Activated T-cell treated with anti-CD3 and anti-CD28 coated beads, Interleukin-2, amount 50 U/mL, for 72 hours (primary cell): ENCODE measurements at places on chromosomes 1 and 21. TPM values are rescaled to one million over a fixed set of nuclear protein-coding genes. Genes with fewer than 3 reads are reported as not detected.

The RORC gene
- 1.8 TPM for total RNA-seq

The NOS1AP gene
- total RNA-seq = 0.21 TPM

The CFAP107 gene
- not detected for total RNA-seq

The RIMS3 gene
- total RNA-seq = 8.8 TPM

The OR6N2 gene
- not detected for total RNA-seq

The SIM2 gene
- total RNA-seq = 1.9 TPM

The HS2ST1 gene
- total RNA-seq = 31.0 TPM

The FHAD1 gene
- total RNA-seq = 0.49 TPM

The OR2L2 gene
- 0.12 TPM for total RNA-seq

The DYRK3 gene
- total RNA-seq = 5.9 TPM

DNA sequence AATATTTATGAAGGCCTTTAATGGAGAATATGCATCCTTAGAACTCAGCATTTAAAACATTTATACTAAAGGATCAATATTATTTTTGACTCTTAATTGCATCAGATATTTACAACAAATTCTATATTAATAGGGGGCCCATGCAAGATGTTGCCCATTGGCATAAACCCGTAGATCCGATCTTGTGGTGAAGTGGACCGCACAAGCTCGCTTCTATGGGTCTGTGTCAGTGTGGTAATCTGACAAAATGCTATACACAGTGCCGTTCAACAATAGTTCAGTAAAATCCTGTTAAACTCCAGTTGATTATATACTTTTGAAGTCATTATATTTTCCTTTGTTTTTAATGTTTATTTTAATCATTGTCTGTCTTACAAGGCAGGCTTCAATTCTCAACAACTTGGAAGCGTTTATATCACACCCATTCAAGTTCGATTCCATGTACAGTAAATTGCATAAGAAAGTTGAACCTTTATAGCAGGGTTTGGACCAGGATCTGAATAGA lies 809.2 kb downstream of the USP25 start:
- DNase-seq = no peak

DNA sequence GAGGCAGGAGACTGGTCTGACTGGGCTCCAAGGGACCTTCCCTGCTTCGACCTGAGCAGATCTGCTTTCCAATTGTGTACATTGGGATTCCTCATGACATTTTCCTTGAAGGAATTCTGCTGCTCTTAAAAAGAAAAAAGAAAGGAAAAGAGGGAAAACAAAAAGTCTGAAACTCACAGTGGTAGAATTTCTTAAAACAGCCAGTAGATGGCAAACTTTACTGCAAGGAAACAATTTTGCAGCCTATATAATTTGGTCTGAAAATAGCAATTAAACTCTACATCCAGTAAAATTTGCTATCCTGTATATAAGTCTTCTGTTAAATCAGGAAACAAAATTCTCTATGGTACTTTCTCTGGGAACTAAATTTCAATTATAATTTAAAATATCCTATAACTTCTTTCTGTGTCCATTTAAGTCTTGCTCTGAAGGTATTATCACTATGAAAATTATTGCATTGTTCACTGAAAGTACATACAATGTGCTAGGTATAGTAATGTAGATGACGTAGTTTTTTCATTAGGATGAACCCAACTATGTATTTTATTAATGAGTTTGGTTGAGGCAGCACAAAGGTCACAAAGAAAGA lies 59.8 kb downstream of the CRB1 start:
- DNase-seq = no peak

- no peak for DNase-seq
Measured at GRCh38 chr21:45935628-45936027, 45.9 kb upstream of the COL6A1 start.

DNA sequence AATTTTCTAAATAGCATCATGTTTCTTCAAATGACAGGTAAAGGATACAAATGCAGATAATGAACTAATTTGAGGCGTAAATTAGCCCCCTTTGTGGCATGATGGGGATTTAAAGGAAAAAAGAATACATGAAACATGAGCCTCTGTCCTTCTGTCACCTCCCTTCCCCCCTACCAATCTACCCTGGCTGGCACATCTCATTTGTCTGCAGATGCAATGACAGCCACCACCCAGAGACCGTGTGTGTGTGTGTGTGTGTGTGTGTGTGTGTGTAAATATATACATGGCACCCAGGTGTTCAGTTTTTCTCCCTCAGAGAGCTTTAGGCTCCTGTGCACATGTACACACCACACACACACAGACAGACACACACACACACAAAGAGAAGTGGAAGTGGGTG lies 451.1 kb downstream of the RWDD3 start:
- DNase-seq = no peak

DNA sequence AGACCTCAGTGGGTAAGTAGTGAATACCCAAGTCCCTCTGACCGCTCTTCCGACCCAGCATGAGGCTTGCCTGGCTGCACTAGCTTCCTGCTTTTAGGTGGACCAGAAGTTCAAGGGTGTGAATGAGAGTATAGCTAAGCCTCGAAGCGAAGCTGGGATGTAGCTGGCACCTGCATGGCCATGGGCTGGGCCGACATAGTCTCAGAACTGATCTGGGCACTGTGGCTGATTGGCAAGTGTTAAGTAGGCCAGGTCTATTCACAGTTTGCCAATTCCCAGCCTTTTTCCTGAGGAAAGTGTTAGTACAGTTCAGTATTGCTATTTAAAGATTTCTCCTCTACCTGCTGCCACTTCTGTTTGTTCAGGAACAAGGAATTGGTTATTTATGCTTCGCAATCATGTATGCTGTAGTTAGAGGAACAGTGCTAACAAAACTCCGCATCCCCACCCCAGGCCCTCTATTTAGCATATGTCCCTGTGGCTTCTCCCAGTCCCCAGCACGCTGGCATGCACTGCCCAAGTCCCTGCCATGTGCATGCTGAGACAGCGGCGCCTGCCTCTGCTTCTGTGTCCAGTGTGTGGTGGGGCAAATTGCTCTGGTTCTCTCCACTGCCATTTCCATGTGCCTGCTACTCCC lies 16.3 kb downstream of the SPATA46 start:
- no peak for DNase-seq

DNA sequence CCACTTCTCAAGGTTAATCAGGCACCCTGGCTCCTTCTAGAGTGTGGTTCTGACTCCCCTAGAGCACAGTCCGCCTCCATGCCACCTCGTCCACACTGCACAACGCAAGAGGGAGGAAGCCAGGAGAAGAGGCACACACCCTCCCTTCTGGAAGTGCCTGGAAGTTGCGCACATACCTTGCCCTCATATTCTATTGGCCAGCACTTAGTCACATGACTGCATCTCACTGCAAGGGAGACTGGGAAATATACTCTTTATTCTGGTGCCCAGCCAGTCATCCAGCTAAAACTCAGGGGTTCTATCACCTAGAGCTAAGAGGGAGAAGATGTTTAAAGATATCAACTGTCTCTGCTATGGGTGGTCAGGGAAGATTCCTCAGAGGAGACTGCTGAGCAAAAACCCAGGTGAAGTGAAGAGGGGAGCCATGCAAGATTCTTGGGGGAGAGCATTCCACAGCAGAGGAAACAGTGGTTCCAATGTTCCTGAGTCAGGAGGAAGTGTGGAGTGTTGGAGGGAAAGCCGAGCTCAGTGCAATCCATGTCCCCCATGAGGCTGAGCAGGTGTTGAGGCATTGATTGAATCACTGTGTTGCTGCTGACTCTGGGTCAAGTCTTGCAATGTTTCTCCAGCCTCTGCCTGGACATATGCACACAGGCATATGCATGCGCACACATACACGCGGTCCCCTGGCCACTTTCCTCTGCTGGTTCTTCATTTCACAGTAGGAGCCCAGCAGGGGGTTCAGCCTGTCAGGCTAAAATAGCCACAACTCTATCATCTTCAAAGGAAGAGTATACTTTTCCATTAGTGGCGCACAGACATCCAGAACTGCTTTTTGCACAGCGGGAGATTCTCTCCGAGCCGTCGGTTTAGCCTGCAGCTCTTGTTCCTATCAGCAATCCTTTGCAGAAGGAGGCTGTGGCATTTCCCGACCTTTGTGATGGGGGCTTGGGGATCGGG lies 22.3 kb upstream of the KLHDC7A start:
- DNase-seq = no peak

DNA sequence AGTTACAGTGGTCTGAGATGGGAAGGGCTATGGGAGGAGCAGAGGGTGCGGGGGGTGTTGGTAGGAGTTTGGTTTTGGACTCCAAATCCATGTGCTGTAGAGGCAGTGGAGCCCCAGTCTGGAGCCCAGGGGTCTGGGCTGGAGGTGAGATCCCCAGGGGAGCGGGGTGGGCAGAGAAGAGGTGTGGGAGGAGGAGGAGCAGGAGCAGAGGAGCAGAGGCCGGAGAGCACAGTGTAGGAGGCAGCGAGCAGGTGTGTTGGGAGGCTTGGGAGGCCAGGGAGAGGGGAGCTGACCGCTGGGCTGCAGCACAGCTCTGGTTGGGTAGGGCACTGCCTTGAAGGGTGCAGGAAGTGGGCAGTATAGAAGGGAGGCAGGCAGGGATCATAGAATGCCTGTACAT lies 28.9 kb downstream of the LHX4 start:
- DNase-seq = no peak

DNA sequence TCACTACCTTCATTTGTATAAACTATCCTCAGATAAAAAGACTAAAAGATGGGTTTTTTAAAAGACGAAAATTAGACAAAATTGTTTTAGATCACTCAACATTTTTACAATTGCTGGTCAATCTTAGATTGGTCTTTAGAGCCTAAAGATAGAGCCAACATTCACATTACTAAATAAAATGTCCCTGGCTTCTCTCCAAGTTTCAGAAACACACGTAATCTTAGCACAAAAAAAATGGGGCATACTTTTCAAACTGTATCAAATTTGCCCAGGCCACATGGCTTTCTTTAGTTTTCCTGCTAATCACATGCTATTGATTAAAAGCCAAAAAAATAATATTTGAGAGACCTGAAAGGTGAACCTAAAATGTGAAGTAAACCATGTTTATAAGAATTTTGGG lies 288.1 kb downstream of the DPYD start:
- DNase-seq = no peak

DNA sequence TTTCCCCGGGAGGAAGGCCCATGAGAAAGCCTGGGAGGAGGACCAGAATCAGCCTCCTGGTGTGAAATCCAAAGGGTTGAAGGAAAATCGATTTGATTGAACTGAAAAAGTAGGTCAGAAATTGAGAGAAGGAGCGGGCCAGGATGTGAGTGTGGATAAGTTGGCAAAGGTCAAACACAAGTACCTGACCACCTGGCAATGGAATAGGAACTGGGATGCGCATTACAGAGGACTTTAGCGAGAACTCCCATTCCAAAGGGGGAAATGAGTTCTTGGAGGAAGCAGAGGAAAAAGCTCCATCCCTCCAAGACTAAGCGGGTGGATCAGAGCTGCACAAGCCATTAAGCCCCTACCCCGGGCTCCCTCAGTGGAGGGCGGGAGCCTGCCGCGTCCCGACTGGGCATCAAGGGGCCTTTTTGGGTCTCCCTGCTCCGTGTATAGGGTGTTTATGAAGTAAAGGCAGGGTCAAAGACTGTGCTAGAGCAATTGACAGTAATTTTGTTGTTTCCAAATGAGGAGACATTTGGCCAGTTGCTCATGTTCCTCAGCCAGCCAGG lies 56.4 kb downstream of the TGFB2 start:
- DNase-seq = no peak

- DNase-seq = no peak
Measured at GRCh38 chr21:42970946-42971653, 3.3 kb upstream of the PKNOX1 start.

DNA sequence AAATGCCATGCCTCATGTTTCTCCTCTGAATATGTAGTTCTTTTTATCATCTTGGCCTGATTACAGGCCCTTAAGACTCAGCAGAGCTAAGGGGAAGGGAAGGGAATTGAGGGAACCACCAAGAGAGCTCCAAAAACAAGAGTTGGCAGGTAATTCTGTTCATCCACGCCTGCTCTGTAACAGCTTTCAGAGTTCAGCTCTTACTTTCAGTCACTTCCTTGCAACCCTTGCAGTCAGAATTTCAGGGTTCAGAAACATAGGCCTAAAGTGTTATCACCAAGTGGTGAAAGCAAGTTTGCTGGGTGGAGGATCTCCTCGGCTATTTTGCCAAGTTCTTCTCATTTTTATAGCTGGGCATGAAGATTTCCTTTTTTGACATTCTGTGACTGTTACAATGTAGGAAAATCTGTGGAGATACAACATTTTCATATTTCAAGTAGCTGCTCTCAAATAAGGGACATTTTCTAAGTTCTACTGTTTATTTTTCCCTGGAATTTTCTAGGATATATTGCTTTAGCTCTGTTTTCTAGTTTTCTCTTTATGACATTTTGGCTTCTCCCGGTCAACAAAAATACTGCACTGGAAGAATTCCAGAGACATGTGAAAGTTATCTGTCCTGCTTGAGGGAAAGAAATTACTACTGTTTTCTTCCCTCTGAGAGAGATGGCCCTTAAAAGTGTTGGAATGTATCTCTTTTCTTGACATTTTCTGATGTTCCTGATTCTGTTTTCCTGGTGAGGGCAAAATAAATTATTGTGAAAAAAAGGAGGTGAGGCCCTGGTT lies 251.8 kb upstream of the ST6GALNAC5 start:
- no peak for DNase-seq

DNA sequence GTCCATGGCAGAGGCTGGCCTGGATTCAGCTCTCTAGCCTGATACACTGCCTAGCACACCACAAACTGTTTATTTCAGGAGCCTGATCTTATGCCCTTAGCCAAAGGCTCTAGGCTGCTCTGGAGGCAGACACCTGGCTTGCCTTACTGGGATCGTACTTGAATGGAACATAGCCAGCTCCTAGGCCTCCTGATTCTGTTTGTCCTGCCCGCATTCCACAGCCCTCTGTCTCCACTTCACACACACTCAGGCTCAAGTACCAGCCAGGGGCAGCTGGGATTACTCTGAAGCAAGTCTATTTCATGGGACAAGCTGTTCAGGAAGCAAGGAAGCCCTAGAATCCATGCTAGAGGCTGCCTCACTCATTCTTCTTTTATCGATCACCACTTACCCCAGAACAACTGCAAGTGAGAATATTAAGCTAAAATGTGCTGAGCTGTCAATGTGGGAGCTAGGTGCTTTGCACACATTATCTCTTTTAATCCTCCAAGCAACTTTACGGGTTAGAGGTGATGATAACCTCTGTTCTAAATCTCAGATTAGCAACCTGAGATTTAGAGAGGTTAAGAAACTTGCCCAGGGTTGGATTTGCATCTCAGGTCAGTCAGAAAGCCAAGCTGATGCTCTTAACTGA lies 31.1 kb upstream of the CYP4B1 start:
- DNase-seq = no peak

DNA sequence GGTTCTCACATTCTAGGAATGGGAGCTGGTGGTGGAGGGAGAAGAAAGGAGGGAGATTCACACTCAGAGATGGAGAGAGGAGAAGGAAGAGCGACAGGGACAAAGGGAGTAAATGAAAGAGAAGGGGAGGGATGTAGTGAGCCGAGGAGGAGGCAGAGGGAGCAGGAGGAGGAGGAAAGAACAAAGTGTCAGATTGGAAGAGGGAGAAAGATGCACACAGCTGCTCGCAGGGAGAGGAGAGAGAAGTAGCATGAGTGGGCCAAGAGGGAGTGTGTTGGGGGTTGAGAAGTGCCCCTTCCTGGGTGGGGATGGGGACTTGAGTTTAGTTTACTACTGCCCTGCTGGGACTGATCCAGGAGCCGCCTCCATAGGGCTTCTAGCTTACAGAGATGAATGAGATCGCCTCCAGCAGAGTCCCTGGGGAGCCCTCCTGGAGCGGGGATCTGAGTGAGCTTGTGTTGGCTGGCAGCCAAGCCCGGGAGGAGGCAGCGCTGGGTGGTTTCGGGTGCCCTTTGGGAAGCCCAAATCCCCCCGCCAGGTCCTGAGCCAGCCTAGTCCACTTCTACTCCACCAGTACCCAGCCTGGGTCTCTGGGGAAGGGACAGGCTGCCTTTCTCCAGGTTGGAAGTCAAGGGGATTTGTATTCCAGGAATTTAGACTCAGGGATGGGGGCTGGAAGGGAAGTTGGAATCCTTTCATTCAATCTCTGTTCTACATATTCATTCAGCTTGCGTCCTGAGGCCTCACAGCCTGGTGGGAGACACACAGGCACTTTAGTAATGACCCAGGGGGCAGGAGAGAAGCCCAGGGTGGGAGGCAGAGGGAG lies 20.9 kb downstream of the PTPRU start:
- DNase-seq = no peak
